ENCODE measurements at places on chromosomes 13 and 19.

- DNase-seq: no peak
- H3K4me1 ChIP-seq: no peaks in the 10 kb centered on the region
- H3K36me3 ChIP-seq: no peaks in the 10 kb centered on the region
- H3K27ac ChIP-seq: no peak overlapping the region
- H3K27me3 ChIP-seq: no peaks in the 10 kb centered on the region
These were observed 217.9 kb upstream of the SLITRK5 start for GRCh38 chr13:87453244-87453643.

DNA sequence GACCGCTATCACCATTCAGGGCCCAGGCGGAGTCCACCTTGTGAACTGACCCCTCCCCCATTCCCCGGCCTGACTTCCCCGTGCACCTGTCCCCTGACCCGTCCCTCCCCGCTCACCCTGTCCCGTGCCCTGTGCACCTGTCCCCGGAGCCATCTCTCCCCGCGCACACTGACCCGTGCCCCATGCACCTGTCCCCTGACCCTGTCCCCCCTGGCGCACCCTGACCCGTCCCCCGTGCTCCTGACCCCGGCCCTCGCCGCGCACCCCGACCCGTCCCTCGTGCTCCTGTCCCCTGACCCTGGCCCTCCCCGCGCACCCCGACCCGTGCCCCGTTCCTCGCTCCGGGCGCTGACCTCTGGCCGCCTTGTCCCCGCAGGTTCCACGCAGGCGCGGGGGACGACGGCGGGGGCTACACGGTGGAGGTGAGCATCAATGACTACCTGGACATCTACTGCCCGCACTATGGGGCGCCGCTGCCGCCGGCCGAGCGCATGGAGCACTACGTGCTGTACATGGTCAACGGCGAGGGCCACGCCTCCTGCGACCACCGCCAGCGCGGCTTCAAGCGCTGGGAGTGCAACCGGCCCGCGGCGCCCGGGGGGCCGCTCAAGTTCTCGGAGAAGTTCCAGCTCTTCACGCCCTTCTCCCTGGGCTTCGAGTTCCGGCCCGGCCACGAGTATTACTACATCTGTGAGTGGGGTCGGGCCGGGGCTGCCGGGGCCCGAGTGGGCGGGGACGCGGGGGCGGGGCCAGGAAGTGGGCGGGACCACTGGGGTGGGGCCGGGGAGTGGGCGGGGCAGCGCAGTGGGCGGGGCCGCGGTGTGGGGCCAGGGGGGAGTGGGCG is 9.7 kb downstream of the EFNA2 start:
- H3K4me1 ChIP-seq: no peaks in the 10 kb centered on the region
- peak; percentile 84 for DNase-seq
- H3K27me3 ChIP-seq: no peaks in the 10 kb centered on the region

GRCh38 chr13:73368608-73369007 is 309.8 kb downstream of the KLF5 start:
- no peak overlapping the region for H3K4me3 ChIP-seq
- DNase-seq: no peak
- no peaks in the 10 kb centered on the region for H3K4me1 ChIP-seq
- H3K27me3 ChIP-seq: no peaks in the 10 kb centered on the region

- H3K4me3 ChIP-seq: peak overlapping the region; percentile 45
- H3K27me3 ChIP-seq: peaks cover 37% of the 10 kb centered on the region
- no peaks in the 10 kb centered on the region for H3K36me3 ChIP-seq
These were observed 6.8 kb upstream of the ZNF283 start for GRCh38 chr19:43820098-43820883.

GRCh38 chr19:10262771-10263170 is 8.1 kb upstream of the ICAM1 start:
- DNase-seq: no peak
- H3K36me3 ChIP-seq: peaks cover 18% of the 10 kb centered on the region
- no peaks in the 10 kb centered on the region for H3K4me1 ChIP-seq
- no peak overlapping the region for H3K27ac ChIP-seq
- no peaks in the 10 kb centered on the region for H3K27me3 ChIP-seq

GRCh38 chr19:11296264-11296663 is 304 bp downstream of the TSPAN16 start:
- no peaks in the 10 kb centered on the region for H3K27me3 ChIP-seq
- H3K36me3 ChIP-seq: no peaks in the 10 kb centered on the region
- DNase-seq: no peak
- H3K4me3 ChIP-seq: no peak overlapping the region

DNA sequence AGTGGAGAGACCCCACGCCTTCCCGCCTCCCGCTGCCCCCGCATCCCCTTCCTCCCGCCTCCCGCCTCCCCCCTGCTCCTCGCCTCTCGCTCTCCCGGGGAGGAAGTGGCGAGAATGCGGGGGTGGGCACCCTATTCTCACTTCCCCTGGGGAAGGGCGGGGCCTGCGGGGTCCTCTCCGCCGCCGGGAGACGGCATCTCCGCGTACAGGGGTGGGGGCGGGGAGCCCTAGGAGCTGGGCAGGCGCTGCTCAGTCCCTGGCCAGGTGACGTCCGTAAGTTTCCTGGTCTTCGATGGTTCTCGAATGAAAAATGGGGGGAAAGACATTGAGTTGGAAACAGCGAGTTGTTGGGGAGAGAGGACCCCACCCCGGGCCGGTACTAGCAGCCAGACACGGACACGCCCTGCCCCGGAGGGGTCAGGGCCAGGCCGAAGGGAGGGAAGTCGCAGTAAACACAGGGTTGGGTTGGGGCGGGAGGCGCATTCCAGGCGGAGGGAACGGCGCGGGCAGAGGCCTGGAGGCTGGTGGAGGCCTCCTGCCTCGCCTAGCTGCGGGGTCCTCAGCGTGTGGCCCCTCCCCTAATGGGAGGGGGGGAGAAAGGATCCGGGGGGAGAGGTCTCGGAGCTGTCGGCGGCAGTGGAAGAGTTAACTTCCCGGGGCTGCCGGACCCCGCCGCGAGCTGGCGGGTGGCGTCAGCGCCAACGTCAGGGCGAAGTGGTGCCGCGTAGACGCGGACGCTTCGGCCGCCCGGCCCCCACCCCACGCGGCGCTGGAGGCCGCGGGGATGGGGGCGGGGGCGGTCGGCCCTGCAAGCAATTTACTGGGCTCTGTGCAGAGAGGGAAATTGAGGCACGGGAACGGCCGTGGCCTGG is 10.4 kb upstream of the JUND start:
- peak; percentile 92 for DNase-seq
- H3K4me1 ChIP-seq: peaks cover 4% of the 10 kb centered on the region
- H3K4me3 ChIP-seq: peak overlapping the region; percentile 90
- H3K36me3 ChIP-seq: no peaks in the 10 kb centered on the region
- peak overlapping the region; percentile 89 for H3K27ac ChIP-seq

DNA sequence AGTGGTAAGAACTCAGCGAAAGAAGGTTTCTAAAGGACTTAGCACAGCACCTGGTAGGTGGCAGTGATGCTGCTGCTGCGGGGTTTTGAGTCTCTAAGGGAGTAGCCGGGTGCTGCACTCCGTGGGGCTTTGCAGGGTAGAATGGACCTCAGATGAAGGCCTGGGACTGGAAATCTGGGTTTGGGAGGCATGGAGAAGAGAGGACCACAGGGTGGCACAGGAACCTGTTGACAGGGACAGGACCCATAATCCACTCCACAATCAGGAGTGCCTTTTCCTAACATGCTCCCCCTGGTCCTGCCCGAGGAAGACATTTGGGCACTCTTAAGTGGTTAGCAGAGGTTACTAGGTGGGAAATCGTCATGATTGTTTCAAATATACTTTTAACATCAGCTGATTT is 29.8 kb downstream of the TDRD12 start:
- no peaks in the 10 kb centered on the region for H3K36me3 ChIP-seq
- DNase-seq: no peak
- no peak overlapping the region for H3K27ac ChIP-seq
- no peak overlapping the region for H3K4me3 ChIP-seq
- no peaks in the 10 kb centered on the region for H3K27me3 ChIP-seq
- no peaks in the 10 kb centered on the region for H3K4me1 ChIP-seq

GRCh38 chr19:2096034-2096479 is at the start of gene MOB3A:
Gene MOB3A, minus strand, starts transcription at chr19:2096326. Its CDS starts 17,766 bp downstream, at chr19:2078560.
- peaks cover 4% of the 10 kb centered on the region for H3K4me1 ChIP-seq
- peak within 1 kb of the TSS; percentile 89 for H3K27ac ChIP-seq
- H3K4me3 ChIP-seq: peak within 1 kb of the TSS; percentile 88
- no peaks in the 10 kb centered on the region for H3K27me3 ChIP-seq
- H3K36me3 ChIP-seq: peaks cover 13% of the 10 kb centered on the region

DNA sequence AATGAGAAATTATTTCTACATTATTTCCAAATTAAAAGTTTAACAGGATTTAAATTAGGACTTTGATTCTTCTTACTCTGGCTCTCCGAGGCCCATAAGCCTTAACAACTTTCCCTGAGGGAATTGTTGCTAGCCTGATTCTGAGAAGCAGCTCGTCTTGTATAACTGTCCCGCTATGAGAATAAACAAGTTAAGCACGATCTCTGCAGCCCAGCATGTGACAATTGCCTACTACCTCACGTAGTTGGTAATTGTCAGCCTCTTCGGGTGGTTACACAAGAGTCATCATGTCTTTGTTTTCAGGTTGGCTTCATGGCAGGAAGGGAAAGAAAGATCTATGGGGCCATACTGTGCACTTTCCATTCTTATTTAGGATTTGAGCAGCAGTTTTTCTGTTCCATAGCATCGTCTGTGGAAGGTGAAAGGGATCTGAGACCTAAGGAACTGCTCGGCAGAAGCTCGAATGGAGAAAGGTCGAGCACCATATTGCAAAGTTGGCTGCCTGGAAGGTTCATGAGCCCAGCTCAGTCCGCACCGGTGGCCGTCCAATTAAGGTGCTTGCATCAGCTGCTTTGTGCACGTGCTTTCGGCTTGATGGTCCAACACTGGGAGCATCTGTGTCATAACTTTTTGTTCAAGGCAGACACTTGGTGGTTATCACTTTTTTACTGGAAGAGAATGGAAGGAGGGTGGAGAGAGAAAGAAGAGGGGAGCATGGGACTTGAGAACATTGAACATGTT is 1.8 kb upstream of the STARD13 start:
- no peak overlapping the region for H3K4me3 ChIP-seq
- no peaks in the 10 kb centered on the region for H3K27me3 ChIP-seq
- H3K27ac ChIP-seq: no peak overlapping the region
- H3K36me3 ChIP-seq: no peaks in the 10 kb centered on the region
- no peaks in the 10 kb centered on the region for H3K4me1 ChIP-seq
- no peak for DNase-seq

GRCh38 chr19:32404213-32404932 is 1.2 kb upstream of the DPY19L3 start:
- peaks cover 5% of the 10 kb centered on the region for H3K4me1 ChIP-seq
- H3K4me3 ChIP-seq: peak overlapping the region; percentile 92
- H3K27ac ChIP-seq: peak overlapping the region; percentile 91
- DNase-seq: peak; percentile 59
- peaks cover 11% of the 10 kb centered on the region for H3K36me3 ChIP-seq

DNA sequence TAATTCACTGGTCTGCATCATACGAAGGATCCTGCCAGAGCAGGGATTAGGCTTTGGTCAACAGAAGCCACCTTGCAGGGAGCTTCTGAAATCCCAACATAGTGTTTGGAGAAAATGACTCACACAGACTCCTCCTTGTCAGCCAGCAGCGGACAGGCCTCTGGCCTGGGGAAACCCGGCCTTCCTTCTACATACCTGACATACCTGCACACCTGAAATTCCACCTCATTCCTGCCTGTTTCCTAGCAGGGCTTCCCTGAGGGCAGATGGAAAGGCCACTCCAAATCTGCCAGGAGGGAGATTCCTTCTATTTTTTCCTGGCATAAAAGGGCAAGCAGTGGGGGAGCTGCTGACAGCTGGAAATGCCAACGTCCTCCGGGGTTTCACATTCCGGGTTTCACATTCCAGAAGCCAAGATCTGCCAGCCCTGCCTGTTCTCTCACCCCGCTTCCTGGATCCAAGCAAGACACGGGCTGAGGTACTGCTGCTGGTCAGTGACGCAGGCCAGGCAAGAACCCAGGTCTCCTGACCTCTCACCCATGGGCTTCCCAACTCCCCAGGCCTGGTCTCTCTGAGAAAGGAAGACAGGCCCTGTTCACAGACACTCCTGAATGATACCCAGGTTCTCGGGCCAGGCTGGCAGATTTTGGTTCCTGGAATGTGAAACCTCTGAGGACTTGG is 18.2 kb upstream of the IGFL1 start:
- peaks cover 7% of the 10 kb centered on the region for H3K4me1 ChIP-seq
- no peak overlapping the region for H3K4me3 ChIP-seq
- H3K27ac ChIP-seq: no peak overlapping the region
- no peaks in the 10 kb centered on the region for H3K27me3 ChIP-seq
- no peaks in the 10 kb centered on the region for H3K36me3 ChIP-seq
- DNase-seq: peak; percentile 89

GRCh38 chr13:34672631-34673030 is 269.4 kb upstream of the NBEA start:
- no peaks in the 10 kb centered on the region for H3K27me3 ChIP-seq
- no peaks in the 10 kb centered on the region for H3K4me1 ChIP-seq
- no peaks in the 10 kb centered on the region for H3K36me3 ChIP-seq
- DNase-seq: no peak
- no peak overlapping the region for H3K27ac ChIP-seq
- no peak overlapping the region for H3K4me3 ChIP-seq

- DNase-seq: no peak
- no peak overlapping the region for H3K4me3 ChIP-seq
- H3K27me3 ChIP-seq: no peaks in the 10 kb centered on the region
- H3K36me3 ChIP-seq: peaks cover 19% of the 10 kb centered on the region
- H3K27ac ChIP-seq: no peak overlapping the region
- H3K4me1 ChIP-seq: no peaks in the 10 kb centered on the region
These were observed 6.7 kb downstream of the ZNF865 start for GRCh38 chr19:55611983-55612645.

DNA sequence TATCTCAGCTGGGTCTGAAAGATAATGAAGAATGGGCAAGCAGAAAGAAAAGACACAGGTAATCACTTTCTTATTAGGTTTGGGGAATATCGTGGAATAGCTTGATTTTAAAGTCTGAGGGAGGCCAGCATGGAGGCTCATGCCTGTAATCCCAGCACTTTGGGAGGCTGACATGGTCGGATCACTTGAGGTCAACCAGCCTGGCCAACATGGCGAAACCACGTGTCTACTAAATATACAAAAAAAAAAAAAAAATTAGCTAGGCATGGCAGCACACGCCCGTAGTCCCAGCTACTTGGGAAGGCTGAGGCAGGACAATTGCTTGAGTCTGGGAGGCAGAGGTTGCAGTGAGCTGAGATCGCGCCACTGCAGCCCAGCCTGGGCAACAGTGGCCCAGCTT is 1.5 kb upstream of the PAFAH1B3 start:
- no peak for DNase-seq
- peaks cover 8% of the 10 kb centered on the region for H3K36me3 ChIP-seq
- no peak overlapping the region for H3K27ac ChIP-seq

- no peak for DNase-seq
- H3K4me1 ChIP-seq: no peaks in the 10 kb centered on the region
- H3K27ac ChIP-seq: no peak overlapping the region
- no peaks in the 10 kb centered on the region for H3K36me3 ChIP-seq
These were observed 656.9 kb upstream of the MIR17HG start for GRCh38 chr13:90690458-90691080.
